ENCODE measurements at places on chromosomes 7 and 10.

GRCh38 chr7:101140746-101141382, 13.4 kb upstream of the AP1S1 start:
- DNase-seq: no peak

DNA sequence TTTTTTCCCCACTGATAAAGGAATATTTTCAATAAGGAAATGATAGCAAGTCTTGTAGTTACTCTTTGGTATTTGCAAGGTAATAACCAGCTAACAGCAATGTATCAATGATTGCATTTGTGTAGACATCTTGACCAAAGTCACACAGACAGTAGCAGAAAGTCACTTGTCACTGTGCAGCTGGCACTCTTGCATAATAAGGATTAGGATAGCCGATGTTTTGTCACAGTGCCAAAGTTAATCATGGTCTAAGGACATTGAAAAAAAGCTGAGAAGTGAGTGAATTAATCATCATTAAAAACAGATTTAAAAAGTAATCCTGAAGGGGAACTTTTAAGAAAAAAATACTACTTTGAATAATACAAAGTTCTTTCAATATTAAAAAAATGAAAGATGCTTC, 834.3 kb upstream of the C7orf33 start:
- DNase-seq: no peak

GRCh38 chr7:87598234-87599009, 2.3 kb downstream of the ABCB1 start:
- no peak for DNase-seq

DNA sequence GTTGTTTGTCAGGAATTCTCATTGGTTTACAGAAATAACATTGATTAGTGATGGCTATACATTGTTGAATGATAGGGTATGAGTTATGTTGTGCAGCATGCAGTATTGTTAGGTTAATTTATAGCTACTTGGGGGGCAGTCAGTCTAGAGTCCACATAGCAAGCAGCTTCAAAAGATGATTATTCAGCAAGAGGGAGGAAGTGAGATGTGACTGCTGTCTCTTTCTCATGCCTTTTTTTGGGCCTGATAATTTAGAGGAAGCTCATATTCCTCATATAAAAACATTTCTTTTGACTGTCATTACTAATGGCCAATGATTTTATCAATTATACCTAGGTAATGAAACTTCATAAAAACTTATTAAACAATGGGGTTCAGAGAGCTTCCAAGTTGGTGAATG, 3.4 kb upstream of the TBRG4 start:
- DNase-seq: no peak

DNA sequence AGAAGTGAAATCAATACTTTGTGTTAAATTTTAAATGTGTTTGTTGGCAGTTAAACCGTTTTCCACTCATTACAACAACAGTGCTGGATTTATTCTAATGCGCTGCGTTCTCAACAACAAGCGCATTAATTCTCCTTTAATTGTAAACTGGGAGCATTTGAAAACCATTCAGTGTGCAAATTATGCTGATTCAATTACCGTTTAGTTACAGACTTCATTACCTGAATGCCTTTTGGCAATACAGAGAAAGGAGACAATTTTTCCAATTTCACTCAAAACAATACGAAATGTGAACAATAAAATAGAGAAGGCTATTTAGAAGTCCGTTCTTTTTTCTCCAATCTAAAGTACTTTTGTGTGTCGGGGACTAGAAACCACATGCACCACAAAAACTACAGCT, 4.2 kb downstream of the NXPH1 start:
- no peak for DNase-seq

GRCh38 chr10:94024407-94024806, 30.7 kb downstream of the PLCE1 start:
- no peak for DNase-seq

GRCh38 chr10:77602231-77602912, 35.2 kb downstream of the KCNMA1 start:
- peak; percentile 20 for DNase-seq

DNA sequence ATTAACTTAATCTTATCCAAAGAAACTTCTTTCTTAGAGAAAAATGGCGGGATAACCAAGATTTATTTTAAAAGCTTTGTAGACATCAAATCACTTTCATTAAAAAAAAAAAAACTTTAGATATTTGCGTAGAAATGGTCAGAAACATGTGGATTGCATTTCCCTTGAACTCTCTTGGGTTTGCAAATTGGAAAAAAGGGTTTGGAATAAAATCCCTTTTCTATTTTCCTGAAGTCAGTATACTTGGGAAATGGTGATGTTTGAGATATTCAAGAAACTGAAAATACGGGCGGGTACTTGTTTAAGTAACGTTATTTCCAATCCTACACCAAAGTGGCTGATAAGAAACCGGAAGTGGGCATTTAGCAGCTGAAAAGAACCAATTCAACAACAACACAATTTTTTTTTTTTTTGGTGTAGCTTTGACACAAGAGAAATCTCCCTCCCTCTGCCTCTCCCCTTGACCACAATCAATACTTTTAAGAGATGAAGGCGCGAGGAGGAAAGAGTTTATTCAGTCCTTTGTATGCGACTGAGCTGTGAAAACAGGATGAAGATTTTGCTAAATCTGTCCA, 13.7 kb upstream of the GFRA1 start:
- no peak for DNase-seq

DNA sequence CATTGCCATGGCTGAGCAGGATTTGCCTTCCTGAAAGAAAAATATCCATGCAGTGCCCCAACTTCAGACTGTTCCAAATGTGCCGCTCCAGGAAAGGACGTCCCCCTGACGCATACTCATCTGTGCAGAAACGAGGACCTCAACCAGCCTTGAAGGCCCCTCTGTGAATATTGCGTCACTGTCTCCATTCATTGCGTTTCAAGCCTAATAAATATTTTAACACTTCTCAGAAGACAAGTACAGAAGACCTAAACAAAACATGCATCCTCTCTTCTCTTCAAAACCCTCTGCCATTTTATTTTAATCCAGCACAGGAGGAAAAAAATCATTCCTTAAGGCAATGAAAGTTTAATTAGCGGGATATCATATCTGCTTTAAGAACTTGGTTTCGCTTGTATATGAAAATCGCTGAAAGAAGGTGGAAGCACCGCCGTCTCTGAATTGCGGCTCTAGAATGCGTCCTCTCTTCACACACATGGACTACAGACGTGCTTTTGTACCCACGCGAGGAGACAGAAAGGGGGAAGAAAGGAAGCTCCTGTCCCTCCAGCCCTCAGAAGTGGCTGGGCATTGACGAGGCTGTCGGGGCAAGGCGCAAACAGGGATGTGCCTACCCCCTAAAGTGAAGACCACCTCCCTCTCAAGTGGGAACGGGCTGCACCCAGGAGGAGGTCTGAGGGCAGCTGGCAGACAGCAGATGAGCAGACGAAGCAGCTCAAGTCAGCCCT, 36.8 kb downstream of the RGS10 start:
- no peak for DNase-seq
